Breast epithelium (tissue), 4 donors: ENCODE measurements at places on chromosomes 13 and 19. TPM values are rescaled to one million over a fixed set of nuclear protein-coding genes. Genes with fewer than 3 reads are reported as not detected.
A peak's percentile ranks its signal among the peaks of the same experiment; 100 is the strongest.

The DPY19L3 gene
- 33.1 TPM for total RNA-seq

The SHC2 gene
- total RNA-seq = 40.6 TPM

The GAPDHS gene
- not detected for total RNA-seq

The CAPS gene
- 16.4 TPM for total RNA-seq

The GDF15 gene
- total RNA-seq = 60.3 TPM

DNA sequence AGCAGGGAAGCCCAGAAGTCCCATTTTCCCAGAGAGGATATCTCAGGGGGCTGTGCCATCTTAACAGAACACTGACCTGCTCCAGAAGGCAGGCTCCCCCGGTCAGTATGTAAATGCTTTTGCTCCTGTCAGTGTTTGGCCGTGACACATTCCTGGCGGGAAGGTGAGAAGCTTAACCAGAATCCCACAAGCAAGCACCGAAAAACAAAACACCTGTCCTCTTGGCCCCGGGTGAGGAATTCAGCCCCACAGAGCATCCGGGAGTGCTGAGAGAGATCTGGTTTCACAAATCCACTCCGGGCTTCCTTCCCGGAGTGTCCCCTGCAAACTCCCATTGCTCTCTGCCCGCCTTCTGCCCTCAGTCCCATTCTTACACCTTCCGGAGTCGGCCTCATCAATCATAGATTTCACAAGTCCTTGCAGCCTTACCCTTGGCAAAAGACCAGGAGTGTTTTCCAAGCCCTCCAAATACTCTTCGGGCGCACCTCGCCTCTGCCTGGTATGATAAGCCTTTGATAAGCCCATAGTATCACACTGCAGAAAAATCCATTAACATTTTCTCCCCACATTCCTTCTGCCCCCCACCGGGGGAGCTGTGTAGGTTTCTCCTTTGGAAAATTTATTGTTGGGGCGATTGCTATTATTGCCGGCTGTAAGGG lies 12.2 kb downstream of the TPM4 start:
- no peak for DNase-seq

- no peak for DNase-seq
Observed at GRCh38 chr13:85564598-85564997, 234.6 kb downstream of the SLITRK6 start.

DNA sequence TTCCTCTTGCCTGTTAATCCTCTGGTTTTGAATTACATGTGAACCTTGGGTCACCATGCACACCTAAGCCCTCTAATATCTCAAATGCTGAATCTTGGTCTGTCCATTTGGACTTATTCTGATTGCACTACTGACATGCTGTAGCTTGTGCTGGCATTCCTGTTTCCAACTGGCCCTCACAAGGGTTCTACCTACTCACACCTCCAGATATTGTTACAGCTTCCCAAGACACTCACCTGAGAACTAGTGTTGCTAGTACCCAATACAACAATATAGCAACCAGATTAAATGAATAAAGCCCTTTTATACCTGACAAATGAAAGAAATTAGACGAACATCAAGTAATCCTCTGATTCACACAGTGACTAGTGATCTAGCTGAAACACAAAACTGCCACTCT lies 16.6 kb downstream of the TEX30 start:
- no peak for DNase-seq

DNA sequence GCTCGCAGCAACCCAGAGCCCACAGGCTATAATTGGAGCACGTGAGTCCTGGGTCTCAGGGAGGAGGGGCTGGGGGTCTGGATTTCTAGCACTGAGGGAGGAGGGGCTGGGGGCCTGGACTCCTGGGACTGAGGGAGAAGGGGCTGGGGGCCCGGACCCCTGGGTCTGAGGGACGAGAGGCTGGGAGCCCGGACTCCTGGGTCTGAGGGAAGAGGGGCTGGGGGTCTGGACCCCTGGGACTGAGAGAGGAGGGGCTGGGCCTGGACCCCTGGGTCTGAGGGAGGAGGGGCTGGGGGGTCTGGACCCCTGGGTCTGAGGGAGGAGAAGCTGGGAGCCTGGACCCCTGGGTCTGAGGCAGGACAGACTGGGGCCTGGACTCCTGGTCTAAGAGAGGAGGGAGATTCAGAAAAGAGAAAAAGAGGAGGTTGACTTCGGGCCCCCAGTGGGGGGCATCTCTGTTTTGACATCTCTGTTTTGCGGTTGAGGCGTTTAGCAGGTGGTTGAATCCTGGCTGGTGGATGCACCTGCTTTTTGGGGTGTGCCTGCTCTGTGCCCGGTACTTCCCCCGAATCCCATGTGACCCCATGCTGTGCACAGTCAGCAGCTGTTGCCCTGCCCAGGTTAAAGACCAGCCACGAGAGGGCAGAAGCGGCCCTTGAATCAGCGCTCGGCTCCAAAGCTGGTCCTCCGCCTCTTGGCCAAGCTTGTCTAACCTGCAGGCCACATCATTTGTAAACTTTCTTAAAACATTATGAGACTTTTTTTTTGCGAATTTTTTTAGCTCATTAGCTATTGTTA lies 10.5 kb downstream of the PVR start:
- peak; percentile 50 for DNase-seq

- no peak for DNase-seq
Observed at GRCh38 chr19:30430206-30430734, 58.1 kb downstream of the ZNF536 start.

DNA sequence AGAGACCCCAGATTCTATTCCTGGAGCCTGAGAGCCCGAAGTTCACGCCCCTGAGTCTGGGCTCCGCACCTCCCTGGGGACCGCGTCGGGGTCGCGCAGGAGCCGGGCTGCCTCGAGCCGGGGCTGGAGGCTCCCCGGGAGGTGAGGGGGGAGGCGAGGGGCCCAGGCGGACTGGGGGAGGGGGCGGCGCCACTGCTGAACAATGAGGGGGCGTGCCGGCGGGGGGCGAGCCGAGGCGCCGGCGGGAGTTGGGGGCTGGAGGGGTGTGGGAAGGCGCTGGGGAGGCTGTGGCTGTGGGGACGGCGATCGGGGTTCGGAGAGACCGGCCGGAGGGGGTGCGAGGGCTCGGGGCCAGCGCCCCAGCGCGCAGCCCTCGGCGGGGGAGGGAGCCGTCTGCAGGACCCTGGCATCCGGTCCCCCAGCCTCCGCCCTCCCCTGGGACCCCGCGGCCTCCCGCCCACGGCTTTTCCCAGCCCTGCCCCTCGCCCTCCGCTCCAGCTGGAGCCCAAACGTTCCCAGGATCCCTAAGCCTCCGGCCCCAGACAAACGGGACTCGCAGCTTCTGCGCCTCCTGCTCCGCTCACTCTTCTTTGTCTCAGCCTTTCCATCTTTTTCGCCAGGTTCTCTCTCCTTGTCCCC lies 922 bp downstream of the PLEKHG2 start:
- DNase-seq = peak; percentile 61

DNA sequence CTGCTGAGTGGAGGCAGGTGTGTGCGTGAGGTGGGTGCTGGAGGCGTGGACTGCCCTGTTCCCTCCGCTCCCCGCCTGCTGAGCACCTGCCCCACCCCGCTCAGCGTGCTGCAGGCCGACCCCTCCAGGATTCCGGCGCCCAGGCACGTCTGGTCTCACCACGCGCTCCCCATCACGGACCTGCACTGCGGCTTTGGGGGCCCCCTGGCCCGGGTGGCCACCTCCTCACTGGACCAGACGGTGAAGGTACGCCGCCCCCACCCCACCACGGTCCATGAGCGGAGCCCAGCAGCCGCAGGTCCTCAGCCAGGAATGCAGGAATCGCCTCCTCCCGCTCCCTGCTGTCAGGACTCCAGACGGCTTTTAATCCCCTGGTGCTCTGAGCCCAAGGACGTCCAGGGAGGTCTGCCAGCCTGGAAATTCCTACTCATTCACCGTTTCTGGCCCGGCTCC lies 6.0 kb downstream of the WDR18 start:
- DNase-seq = no peak

DNA sequence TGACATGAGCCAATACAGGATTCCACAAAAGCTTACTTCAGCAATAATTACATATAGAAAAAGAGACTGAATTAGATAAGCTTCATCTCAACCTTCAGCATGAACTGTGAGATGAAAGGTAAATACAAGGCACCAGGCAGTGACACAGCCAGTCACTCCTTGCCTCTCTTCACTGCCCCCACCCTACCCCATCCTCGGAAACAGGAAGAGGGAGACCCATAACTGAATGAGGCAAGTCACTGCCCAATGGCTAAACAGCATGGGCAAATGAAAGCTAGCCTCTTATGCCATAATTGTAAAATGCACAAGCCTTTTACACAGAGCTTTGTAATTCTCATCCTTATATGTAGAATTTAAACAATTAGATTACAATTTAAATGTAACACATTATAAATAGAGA lies 1.7 kb downstream of the ZNF160 start:
- DNase-seq = no peak

- no peak for DNase-seq
Observed at GRCh38 chr19:8117991-8118390, 31.4 kb downstream of the FBN3 start.

GRCh38 chr19:10205636-10206035 lies 10.9 kb upstream of the DNMT1 start:
- DNase-seq = no peak

GRCh38 chr19:41853768-41854167 lies 6.3 kb upstream of the RPS19 start:
- DNase-seq = no peak

DNA sequence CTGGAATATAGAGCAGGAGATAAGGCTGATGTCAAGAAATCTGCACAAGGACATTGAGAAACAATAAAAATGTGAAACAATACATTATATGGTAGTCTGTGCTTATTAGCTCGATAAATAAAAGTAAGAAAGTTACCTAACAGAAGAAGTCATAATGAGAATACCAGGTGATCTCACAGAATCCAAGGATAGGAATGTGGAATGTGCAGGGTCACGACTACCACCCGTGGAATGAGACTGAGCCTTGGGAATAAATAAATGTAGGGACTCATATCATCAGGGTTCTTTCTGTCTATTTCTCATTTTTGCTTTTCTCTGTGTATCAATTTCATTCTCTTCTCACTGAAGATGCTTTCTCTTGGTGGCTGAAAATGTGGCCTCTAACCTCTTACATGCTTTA lies 26.0 kb upstream of the KBTBD7 start:
- no peak for DNase-seq

GRCh38 chr13:32092496-32092895 lies 60.9 kb downstream of the FRY start:
- DNase-seq = no peak

DNA sequence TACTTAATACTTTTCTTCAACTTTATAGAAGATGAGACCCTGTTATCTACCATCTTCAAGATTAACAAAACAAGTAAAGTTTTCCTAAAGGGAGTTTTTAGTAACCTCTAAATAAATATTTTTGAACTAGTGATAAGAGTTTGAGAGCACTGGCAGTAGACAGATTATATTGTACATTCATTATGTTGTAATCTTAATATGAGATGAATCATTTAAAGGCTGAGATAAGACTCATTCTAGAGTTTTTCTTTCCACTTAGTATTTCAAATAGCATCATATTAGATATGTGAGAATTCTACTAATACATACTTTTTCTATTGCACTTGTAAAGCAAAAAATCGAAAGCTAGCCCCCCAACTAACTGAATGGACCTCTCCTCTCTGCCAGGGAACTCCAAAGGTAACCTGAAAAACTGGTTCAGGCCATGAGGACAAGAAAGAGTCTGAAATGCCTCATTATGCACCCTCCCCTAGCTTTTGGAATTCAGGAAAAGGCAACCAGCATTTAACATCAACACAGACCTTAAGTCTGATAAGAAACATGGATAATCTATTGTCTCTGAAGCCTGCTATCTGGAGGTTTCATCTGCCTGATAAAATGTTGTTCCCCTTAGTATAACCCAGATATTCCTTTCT lies 875.4 kb upstream of the SLC10A2 start:
- DNase-seq = no peak

DNA sequence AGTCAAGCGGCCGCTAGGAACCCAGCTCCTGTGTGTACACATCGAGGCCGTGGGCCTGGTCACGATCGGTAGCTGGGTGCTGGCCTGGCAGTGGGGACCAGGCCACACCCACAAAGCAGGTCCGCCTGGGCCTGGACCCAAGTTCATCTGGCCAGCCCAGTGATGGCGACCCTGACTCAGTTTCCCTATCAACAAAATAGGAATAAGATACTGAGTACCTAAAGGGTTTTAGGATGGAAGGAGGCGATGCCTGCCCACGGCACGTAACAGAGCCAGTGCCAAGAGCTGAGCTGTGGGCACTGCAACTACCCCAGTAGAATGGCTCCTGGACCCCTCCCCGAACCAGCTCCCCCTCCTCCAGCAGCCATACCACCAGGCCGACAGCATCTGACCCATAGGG lies 243.5 kb upstream of the SGCG start:
- DNase-seq = no peak

DNA sequence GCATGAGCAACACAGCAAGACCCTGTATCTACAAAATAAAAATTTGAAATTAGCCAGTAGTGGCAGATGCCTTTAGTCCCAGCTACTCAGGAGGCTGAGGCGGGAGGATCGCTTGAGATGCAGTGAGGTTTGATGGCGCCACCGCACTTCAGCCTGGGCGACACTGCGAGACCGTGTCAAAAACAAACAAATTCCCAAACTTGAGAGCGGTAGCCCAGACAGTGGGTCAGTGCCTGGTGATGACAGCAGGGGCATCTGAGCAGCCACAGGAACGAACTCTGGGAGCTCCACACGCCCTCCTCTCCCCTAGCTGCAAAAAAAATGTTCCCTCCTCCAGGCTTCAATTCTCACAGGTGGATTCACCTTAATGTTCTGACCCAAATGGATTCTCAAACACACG lies 14.1 kb downstream of the ZNF490 start:
- DNase-seq = no peak

- no peak for DNase-seq
Observed at GRCh38 chr13:72805676-72806346, 23.9 kb downstream of the PIBF1 start.

- no peak for DNase-seq
Observed at GRCh38 chr19:30381366-30381765, 9.2 kb downstream of the ZNF536 start.

DNA sequence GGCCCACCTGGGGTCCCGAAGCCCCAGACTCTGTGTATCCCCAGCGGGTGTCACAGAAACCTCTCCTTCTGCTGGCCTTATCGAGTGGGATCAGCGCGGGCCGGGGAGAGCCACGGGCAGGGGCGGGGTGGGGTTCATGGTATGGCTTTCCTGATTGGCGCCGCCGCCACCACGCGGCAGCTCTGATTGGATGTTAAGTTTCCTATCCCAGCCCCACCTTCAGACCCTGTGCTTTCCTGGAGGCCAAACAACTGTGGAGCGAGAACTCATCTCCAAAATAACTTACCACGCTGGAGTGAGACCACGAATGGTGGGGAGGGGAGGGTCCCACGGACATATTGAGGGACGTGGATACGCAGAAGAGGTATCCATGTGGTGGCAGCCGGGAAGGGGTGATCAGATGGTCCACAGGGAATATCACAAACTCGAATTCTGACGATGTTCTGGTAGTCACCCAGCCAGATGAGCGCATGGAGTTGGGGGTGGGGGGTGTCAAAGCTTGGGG lies 1.0 kb upstream of the ICAM5 start:
- DNase-seq = no peak
